ENCODE measurements at places on chromosomes 13 and 19.

DNA sequence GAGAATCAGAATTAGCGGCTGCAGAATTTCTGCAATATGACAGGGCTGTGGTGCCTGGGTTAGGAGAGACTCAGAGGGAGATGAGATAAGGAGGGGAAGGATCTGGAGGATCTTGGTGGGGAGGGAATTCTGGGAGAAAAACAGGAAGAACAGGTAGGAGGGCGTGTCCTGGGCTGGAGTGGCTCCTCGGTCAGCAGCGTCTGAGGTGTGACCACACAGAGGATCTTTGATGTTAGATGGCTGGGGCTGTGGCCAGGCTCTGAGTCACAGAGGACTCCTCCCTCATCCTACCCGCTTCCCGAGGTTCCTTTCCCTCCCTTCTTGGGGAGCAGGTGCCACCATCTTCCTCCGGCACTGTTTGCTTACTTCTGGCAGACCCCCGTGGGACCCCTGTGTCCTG is 6.4 kb upstream of the KLK6 start:
- no peak for DNase-seq

- no peak for DNase-seq
These were observed 88.1 kb downstream of the POSTN start for GRCh38 chr13:37510441-37510840.

DNA sequence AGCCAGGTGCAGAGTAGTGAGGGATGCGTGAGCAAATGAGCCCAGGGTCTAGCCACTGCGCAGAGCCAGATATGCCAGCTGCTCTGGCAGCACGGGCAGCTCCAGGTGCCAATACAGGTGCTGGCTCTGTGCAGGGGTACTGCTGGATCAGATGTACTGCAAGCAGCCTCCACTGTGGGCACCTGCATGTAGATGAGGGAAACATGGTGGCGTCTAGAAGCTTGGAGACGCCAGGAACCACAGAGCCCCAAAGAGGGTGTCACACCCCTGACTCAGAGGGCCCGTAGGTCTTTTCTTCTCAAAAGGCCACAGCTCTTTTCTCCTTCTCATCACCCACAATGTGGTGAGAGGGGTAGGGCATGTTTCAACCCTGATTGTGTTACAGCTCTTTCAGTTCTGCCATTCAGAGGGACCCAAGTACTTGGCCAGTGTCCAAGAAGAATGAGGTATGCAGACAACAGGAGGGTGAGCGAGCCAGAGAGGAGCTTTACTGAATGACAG is 244.4 kb upstream of the SLITRK1 start:
- no peak for DNase-seq

GRCh38 chr19:14375582-14376291 is 5.5 kb upstream of the ADGRE5 start:
- peak; percentile 29 for DNase-seq

DNA sequence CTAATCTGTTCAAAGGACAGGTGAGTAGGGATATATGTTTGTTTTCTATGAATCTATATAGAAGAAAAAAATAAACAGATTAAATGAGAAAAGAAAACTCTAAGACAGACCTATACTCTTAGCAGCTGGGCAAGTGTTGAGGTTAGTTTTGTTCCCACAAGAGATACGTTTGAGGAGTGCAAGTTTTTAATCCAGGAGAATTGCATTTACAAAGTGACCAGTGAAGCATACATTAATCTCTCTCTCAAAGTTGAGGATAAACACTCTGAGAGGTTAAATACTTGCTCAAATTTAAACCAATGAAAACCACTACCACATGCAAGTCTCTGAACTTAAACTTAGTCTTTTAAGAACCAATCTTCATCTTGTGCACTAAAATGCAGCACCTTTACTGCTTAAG is 930.5 kb upstream of the MIR17HG start:
- DNase-seq = no peak

- no peak for DNase-seq
These were observed 17.3 kb downstream of the TEX29 start for GRCh38 chr13:111337741-111338140.

- no peak for DNase-seq
These were observed 567.7 kb downstream of the GPC6 start for GRCh38 chr13:93794197-93794885.

DNA sequence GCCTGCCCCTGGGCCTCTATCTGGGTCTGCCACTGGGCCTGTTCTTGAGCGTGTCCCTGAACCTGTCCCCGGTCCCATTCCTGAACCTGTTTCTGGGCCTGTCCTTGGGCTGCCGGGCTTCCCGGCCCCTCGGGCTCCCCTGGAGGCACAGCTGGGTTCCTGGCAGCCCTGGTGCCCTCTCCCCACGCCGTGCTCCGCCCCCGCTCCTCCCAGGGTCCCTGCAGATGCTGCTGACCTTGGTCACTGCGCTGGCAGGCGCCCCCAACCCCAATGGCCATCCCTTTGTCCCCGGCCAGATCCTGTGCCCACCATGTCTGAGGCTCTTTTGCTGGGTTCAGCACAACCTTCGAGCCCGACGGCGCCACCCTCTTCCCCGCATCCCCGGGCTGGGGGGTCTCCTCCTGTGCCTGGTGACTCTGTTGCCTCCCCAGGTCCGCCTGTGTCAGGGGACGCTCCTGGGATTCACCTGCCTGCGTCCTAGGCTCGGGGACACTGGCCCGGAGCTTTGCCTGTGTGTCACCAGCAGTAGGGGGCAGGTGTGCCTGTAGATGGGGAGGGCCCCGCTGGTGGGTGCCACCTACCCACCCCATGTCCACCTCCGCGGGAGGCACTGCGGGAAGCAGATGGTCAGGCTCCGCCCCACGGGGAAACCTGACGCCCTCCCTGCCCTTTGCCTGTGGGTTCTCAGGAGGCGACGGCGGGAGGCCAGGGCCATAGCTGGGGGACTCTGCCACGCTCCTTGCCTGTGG is 41.0 kb upstream of the GRTP1 start:
- DNase-seq = no peak

- no peak for DNase-seq
These were observed 13.5 kb upstream of the TLE5 start for GRCh38 chr19:3075605-3076431.

- no peak for DNase-seq
These were observed 65.2 kb downstream of the RFX2 start for GRCh38 chr19:6045108-6045507.

DNA sequence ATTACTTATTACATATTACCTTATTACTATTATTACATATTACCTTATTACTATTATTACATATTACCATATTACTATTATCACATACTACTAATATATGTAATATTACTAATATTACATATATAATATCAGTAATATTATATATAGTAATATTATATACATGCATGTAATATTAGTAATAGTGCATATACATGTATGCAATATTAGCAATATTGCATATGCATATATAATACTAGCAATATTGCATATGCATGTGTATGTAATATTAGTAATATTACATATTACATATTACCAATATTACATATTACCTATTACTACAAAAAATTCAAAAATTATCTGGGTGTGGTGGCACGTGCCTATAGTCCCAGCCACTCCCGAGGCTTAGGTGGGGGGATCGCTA is 22.4 kb downstream of the PDE4A start:
- DNase-seq = no peak

DNA sequence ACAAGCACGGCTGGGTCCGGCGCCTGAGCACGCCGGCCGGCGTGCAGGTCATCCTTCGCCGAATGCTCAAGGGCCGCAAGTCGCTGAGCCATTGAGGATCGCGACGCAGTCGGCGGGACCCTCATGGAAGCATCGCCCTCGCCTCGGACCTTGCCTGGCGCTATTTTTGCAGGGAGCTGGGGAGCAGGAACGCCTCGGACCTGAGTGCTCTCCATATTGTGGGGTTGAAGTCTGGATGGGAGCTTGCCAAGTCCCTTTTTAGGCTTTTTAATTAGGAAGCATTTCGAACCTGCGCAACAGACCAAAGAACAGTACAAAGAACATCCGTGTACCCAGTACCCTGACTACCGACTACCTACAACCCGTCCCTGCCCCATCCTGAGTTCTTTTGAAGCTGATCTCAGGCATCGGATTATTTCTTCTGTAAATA is 628 bp downstream of the MRPL34 start:
- DNase-seq = no peak

- DNase-seq = peak; percentile 83
These were observed 11.4 kb downstream of the CHAMP1 start for GRCh38 chr13:114325729-114326128.

GRCh38 chr19:37907735-37908455 is 887 bp downstream of the SIPA1L3 start:
- peak; percentile 6 for DNase-seq

DNA sequence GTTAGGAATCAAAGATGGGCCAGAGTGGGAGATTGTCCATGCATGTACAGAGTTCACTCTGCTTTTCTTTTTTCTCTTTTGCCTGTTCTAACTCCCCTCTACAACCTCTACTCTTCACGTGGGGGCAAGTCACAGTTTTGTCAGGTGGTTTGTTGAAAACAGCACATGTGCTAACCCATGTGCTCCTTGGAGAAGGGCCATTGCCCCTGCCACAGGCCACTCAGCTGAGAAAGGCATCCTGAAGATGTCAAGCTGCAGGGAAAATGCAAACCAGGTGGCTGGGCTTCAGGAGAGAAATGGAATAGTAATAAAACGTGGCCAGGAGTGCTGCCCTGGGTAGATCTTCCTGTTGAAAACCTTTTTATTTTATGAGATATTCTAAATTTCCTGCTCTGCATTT is 35.3 kb upstream of the SLC10A2 start:
- no peak for DNase-seq

DNA sequence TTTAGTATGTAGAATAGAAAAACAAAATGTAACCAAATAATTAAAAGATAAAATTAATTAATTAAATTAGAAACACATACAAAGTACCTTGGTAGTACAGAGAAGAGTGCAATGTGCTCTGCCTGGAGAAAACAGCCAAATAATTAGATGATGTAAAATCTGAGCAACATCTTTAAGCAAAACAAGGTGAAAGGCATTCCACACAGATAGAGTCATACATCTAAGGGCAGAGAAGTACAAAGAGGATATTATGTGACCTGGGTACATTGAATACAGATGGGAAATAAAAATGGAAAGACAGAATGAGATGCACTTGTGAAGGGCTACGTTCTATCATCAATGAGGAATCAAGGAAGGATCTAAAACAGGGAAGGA is 25.2 kb upstream of the FNDC3A start:
- no peak for DNase-seq

GRCh38 chr13:21852043-21852442 is 181.2 kb downstream of the FGF9 start:
- DNase-seq = no peak

DNA sequence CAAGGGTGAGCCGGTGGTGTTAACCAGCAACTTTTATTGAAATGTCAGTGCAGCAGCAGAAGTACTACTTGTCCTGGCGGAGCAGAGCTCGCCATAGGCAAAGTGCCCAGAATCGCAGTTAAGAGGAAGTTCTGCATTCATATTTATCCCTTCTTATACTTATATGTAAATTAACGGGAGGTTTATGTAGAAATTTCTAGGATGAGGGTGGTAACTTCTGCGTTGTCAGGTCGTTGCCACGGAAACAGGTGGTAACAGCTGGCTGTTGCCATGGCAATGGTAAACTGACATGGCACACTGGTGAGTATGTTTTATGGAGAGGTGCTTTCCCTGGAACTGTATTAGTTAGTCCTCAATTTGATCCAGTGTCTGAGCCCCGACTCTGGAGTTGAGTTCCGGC is 2494.9 kb upstream of the PCDH20 start:
- no peak for DNase-seq

Measured in fibroblast of villous mesenchyme (primary cell).